ENCODE measurements at places on chromosomes 11 and 22.

GRCh38 chr11:13449522-13449921, 13.5 kb downstream of the BTBD10 start:
- no peak for DNase-seq

GRCh38 chr22:29339381-29340235, 24.1 kb upstream of the RASL10A start:
- DNase-seq = no peak

DNA sequence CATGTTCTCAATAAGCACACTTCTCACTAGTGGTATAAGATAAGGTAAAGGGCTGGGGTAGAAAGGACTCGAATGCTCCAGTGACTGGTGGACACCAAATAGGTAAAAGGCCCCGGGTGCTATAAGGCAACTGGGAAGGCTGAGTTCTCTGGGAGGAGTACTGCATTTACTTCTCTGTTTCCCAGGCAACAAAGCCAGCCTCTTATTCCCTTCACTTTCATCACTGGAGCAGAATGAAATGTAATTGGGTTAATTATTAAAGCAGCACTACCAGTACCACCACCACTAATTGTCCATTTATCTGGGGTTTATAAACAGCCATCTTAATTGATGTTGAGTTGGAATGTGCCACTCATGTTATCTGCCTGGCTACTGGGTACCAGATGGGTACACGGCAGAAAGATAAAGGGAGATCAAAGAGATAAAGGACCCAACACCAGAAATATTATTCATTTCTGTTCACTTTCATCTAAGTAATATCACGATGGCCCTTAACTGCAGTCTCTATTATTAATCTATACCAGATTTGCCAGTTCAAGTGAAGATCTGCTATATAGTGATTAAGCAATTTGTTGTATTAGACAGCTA, 94.4 kb upstream of the CHRM4 start:
- no peak for DNase-seq

GRCh38 chr11:101618709-101619108, 34.9 kb upstream of the TRPC6 start:
- no peak for DNase-seq

GRCh38 chr11:86068138-86068871, 579 bp downstream of the PICALM start:
- no peak for DNase-seq

- no peak for DNase-seq
Observed at GRCh38 chr22:29476116-29476515, 3.9 kb upstream of the NEFH start.

GRCh38 chr22:48100685-48101417, 1338.4 kb downstream of the TBC1D22A start:
- no peak for DNase-seq

DNA sequence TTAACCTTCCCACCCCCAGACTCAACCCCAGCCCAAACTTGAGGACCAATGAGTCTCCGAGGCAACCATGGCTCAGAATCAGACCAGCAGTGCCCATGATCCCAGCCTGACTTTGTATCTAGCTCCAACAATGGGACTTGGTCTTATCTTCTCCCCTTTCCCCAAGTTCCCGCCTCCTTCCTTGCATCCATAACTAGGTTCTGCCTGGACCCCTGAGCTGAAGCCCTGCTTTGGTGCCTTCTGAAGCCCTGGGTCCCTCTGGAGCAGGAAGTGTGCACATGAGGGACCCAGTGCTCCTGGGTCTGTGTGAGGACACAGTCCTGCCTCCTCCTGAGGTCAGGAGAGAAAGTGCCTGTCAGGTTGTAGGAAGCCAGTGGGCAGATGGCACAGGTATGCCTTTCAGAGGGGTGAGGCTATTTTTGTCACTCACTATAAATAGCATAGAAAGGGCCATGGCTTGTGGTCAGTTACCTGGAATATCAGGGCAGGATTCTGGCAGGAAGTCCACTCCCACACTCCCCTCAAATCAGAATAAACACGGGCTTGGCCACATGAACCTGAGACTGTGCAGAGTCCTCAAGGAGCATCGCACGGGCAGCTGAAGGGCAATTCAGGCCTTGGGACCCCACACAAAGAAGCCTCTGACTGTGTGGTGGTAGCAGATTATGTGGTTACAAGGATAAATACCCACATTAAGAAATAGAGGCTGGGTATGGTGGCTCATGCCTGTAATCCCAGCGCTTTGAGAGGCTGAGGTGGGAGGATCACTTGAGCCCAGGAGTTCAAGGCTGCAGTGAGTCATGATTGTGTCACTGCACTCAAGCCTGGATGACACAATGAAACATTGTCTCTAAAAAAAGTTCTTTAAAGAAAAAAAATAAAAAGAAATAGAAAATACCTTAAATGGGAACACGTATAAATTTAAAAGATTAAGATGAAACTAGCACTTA, 27.4 kb downstream of the RCN1 start:
- DNase-seq = peak; percentile 65

DNA sequence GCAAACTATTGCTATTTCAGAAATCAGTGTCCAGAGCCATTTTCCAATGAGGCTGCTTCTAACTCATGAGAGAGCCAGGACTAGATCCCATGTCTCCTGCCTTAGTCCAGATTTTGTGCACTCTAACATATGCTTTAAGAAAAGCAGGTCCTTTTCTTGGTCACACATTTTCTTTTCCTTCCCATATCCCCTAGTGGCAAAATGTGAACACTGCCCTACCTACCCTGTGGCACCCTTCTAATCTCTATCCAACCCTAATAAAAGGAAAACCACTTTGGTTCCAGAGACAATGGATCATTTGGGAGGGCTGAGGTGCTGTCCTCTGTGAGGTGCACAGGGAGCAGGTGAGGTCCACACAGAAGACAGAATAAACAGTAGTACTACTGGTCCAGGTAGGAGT, 72.0 kb upstream of the DDI1 start:
- DNase-seq = no peak

GRCh38 chr11:94027210-94027609, 6.1 kb downstream of the HEPHL1 start:
- DNase-seq = no peak

DNA sequence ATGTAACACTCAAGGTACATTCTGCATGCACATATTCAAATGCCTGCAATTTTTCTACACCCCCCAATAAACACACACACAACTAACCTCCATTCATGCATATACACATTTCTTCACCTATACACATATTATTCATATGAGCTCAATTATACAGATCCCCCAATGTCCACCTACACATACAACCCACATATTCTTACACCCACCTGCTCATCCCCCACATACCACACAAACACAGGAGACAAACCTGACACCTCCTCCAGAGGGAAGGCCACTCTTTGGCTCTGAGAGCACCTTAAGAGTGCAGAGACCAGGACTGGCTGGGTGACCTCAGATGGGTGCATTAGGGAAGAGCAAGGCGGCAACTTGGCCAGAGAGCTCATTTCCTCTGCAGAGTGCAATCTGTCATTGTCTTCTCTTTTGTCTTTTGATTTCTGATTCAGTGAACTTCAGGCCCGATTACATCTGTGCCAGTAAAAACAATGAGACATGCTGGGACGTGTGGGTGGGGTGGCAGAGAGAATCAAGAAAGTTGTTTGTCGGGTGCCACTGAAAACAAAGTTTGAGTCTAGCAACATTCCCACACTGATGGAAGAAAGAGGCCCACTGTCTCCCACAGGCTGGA, 208.4 kb downstream of the NXPE2 start:
- no peak for DNase-seq

DNA sequence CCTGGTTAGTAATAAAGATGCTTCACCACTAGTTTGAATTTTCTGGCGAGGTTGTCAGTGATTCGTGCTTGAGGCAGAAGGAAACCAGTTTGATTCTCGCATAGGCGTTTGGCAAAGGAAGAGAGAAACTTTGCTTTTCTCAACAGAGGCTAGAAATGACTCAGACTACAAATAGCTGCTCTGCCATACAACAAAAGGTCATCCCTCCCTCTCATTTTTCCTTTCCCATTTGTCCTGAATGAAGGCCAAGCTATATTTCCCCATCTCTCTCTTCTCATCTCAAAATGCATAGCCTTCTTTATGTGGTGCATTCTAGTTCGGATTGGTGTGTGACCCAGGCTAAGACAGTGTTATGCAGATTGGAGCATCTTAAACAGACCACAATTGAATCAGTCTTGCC, 741.4 kb downstream of the NTM start:
- no peak for DNase-seq

DNA sequence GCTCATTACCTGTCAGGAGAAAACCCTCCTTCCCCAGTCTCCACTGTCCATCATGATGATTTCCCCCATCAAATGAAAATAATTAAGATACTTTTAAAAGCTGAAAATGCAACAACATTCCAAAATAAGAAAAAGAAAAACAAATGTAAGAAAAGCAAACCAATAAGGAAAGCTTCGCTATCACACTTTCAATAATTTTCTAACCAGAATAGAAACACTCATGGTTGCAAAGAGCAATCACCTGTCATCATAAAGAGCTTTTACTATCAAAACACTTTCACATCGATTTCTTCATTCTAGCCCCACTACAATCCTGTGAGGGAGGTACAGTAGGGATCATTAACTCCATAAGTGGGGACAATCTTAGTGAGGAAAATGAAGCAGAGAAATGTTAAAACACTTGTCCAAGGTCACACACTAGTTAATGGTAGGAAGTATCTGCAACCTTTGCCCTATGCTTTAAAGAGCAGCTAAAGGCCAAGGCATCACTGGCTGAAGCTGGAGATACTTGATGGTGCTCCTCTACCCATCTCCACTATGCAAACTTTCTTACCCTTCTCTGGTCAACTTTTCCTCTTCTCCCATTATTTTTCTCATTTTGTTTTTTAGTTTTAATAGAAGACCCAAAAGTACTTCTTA, 2.6 kb downstream of the RBM4B start:
- DNase-seq = no peak

DNA sequence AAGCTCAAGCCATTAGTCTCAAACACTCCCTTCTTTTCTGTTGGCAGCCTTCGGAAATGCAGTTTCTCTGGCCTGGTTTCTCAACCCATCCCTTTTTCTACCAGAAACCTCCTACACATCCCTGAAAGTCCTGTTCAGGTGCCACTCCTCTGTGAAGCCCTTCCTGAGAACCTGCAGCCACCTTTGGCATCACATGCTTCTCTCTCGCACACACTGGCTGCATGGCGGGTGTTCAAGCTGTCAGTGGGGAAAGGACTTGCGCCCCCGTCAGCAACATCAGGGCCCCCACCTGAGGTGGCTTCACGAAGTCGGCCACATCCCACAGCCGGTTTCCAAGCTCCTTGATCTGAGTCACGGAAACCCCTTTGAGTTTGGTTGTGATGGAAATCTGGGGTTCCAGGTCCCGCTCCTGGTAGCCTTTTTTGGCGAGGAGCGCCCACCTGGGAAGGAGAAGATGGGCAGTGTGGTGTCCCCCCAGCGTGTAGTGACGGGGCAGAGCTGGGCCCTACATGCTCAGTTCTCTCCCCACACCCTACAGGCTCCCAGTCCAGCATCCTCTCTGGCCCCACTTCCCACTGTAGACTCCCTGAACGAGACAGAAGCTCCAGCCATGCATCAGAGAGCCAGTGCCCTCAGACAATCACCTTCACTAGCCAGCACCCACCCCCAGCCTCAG, 1.7 kb upstream of the LRRC74B start:
- no peak for DNase-seq

Measured in MV-4-11 (cell line).